ENCODE measurements at places on chromosomes 16 and 17.

GRCh38 chr17:28989028-28989427 lies 16.8 kb downstream of the SEZ6 start:
- no peak overlapping the region for H3K27ac ChIP-seq
- no peak for DNase-seq
- no peak overlapping the region for H3K4me3 ChIP-seq
- H3K36me3 ChIP-seq, result no peaks in the 10 kb centered on the region

DNA sequence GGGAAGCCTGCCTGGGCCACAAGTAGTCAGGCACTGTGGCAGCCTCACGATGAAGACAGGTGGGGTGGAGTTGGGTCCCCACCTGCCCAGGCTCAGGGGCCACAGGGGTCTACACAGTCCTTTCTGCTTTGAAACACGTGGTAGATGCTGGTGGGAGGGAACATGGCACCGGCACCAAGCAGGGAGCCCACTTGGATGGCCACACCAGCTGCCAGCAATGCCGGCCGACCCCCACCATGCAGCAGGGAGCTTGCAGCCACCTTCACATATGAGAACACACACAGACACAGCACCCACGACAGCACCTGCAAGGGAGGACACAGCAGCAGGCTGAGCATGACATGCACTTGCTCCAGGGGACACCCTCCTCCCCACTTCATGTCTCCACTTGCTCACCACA lies 2.4 kb downstream of the SLC52A1 start:
- no peaks in the 10 kb centered on the region for H3K36me3 ChIP-seq
- H3K27ac ChIP-seq, result no peak overlapping the region
- H3K4me3 ChIP-seq, result no peak overlapping the region
- DNase-seq, result no peak
- H3K27me3 ChIP-seq, result peaks cover 12% of the 10 kb centered on the region

GRCh38 chr17:8832711-8833352 lies 33.7 kb upstream of the MFSD6L start:
- no peak overlapping the region for H3K27ac ChIP-seq
- peaks cover 3% of the 10 kb centered on the region for H3K27me3 ChIP-seq
- no peaks in the 10 kb centered on the region for H3K36me3 ChIP-seq
- DNase-seq, result no peak
- no peak overlapping the region for H3K4me3 ChIP-seq
- H3K4me1 ChIP-seq, result no peaks in the 10 kb centered on the region

DNA sequence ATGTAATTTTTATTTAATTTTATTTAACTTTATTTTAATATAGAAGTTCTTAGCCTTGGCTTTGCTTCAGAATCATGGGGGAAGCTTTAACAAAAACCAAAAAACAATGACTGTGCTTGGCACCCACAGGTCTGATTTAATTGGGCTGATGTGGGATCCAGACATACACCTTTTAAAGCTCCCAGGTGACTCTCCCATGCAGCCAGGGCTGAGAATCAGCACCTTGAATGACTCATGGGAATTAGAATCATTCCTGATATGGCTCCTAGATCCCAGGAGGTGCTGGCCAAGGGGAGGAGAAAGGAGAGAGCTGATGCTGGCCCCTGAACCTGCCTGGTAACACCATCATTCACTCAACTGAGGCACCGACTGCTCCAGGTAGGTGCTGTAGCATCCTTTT lies 240.7 kb downstream of the PARN start:
- H3K4me3 ChIP-seq, result no peak overlapping the region
- no peak overlapping the region for H3K27ac ChIP-seq
- H3K27me3 ChIP-seq, result no peaks in the 10 kb centered on the region
- DNase-seq, result no peak
- no peaks in the 10 kb centered on the region for H3K4me1 ChIP-seq
- no peaks in the 10 kb centered on the region for H3K36me3 ChIP-seq

GRCh38 chr17:41523787-41524186 lies 4.3 kb downstream of the KRT19 start:
- no peak for DNase-seq
- H3K27ac ChIP-seq, result peak overlapping the region; percentile 26
- no peaks in the 10 kb centered on the region for H3K27me3 ChIP-seq
- peaks cover 18% of the 10 kb centered on the region for H3K4me1 ChIP-seq
- H3K4me3 ChIP-seq, result no peak overlapping the region

- no peak overlapping the region for H3K4me3 ChIP-seq
- no peaks in the 10 kb centered on the region for H3K36me3 ChIP-seq
- H3K27me3 ChIP-seq, result no peaks in the 10 kb centered on the region
Measured at GRCh38 chr16:49061137-49061714, 220.4 kb downstream of the CBLN1 start.

- H3K27me3 ChIP-seq, result no peaks in the 10 kb centered on the region
- H3K4me3 ChIP-seq, result no peak overlapping the region
- H3K36me3 ChIP-seq, result no peaks in the 10 kb centered on the region
- H3K27ac ChIP-seq, result no peak overlapping the region
- H3K4me1 ChIP-seq, result peaks cover 5% of the 10 kb centered on the region
Measured at GRCh38 chr17:35046740-35047283, 16.7 kb downstream of the RFFL start.

DNA sequence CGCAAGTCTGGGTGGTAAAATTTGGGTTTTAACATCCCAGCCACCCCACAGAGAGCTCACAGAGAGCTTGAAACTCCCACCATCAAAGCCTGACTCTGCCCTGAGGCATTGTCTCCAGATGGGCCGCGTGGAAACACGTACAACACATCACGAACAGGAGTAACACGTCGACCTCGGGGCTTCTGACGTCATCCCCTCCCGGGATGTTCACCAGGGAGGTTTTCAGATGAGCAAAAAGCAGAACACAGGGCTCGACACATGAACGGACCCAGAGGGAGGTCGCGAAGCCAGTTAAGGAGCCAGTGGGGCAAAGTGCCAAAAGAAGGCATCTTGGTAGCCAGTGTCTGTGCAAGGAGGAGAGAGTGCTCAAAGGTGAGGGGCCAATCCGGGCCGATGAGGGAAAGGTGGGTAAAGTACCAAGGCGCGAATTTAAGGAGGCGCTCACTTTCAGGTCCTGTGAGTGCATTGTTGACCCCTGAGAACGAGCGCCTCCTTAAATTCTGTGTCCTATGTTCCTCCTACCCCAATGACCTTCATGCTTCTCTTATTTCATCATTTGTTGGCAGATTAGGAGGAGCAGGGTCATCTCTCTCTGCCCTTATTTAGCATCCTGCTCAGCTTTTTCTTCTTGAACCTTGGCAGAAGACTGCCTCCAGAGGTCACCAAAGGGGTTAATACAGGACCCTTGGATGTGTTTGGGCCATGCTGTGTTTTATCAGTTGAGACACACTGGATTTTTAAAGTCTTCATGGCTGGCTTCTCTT lies 5.6 kb downstream of the RCVRN start:
- DNase-seq, result no peak
- H3K4me1 ChIP-seq, result no peaks in the 10 kb centered on the region
- no peak overlapping the region for H3K4me3 ChIP-seq
- no peaks in the 10 kb centered on the region for H3K36me3 ChIP-seq

- H3K4me3 ChIP-seq, result no peak overlapping the region
- no peak overlapping the region for H3K27ac ChIP-seq
- no peaks in the 10 kb centered on the region for H3K36me3 ChIP-seq
- no peak for DNase-seq
Measured at GRCh38 chr16:87003414-87003755, 313.8 kb downstream of the C16orf95 start.

- no peak overlapping the region for H3K27ac ChIP-seq
- no peaks in the 10 kb centered on the region for H3K36me3 ChIP-seq
- no peaks in the 10 kb centered on the region for H3K27me3 ChIP-seq
- no peak overlapping the region for H3K4me3 ChIP-seq
- no peaks in the 10 kb centered on the region for H3K4me1 ChIP-seq
Measured at GRCh38 chr17:66916946-66917345, 47.6 kb upstream of the CACNG4 start.

GRCh38 chr17:22484826-22485225 lies 792.5 kb downstream of the KCNJ18 start:
- H3K4me1 ChIP-seq, result no peaks in the 10 kb centered on the region
- H3K4me3 ChIP-seq, result no peak overlapping the region
- no peaks in the 10 kb centered on the region for H3K27me3 ChIP-seq
- no peaks in the 10 kb centered on the region for H3K36me3 ChIP-seq
- no peak for DNase-seq

GRCh38 chr16:23306199-23307100 lies 4.3 kb downstream of the SCNN1B start:
- H3K36me3 ChIP-seq, result no peaks in the 10 kb centered on the region
- DNase-seq, result no peak
- H3K4me3 ChIP-seq, result no peak overlapping the region
- H3K27ac ChIP-seq, result no peak overlapping the region
- H3K27me3 ChIP-seq, result no peaks in the 10 kb centered on the region

GRCh38 chr16:72921106-72921505 lies 126.8 kb downstream of the ZFHX3 start:
- H3K4me3 ChIP-seq, result no peak overlapping the region
- DNase-seq, result no peak
- H3K27ac ChIP-seq, result no peak overlapping the region
- H3K4me1 ChIP-seq, result peaks cover 10% of the 10 kb centered on the region
- H3K27me3 ChIP-seq, result no peaks in the 10 kb centered on the region

- peaks cover 38% of the 10 kb centered on the region for H3K36me3 ChIP-seq
- peaks cover 20% of the 10 kb centered on the region for H3K4me1 ChIP-seq
- H3K4me3 ChIP-seq, result no peak overlapping the region
- no peaks in the 10 kb centered on the region for H3K27me3 ChIP-seq
- H3K27ac ChIP-seq, result no peak overlapping the region
Measured at GRCh38 chr16:30079480-30079879, 3.7 kb downstream of the PPP4C start.

DNA sequence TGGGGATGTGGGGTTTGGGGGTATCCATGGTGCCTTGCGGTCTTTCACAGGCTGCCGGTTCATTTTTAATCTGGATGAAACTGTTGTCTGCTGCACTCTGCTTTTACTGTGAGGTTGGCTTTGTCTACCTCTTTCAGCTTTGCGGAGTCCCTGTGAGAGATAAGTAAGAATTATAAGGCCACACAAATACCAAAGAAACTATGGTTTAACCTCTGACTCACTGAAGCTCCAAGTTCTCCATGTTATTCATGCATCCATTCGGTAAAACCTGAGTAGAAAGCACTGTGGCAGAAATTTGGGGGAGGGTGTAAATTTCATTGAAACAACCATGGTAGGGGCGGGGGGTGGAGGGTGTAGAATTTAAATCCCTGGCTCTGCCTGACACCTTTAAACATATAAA lies 30.5 kb downstream of the KIAA0753 start:
- no peak overlapping the region for H3K27ac ChIP-seq
- no peaks in the 10 kb centered on the region for H3K4me1 ChIP-seq
- no peaks in the 10 kb centered on the region for H3K27me3 ChIP-seq
- DNase-seq, result no peak

GRCh38 chr16:84524346-84524920 lies 20.0 kb upstream of the MEAK7 start:
- H3K4me1 ChIP-seq, result peaks cover 14% of the 10 kb centered on the region
- DNase-seq, result no peak
- no peak overlapping the region for H3K27ac ChIP-seq
- no peaks in the 10 kb centered on the region for H3K27me3 ChIP-seq
- H3K4me3 ChIP-seq, result no peak overlapping the region

DNA sequence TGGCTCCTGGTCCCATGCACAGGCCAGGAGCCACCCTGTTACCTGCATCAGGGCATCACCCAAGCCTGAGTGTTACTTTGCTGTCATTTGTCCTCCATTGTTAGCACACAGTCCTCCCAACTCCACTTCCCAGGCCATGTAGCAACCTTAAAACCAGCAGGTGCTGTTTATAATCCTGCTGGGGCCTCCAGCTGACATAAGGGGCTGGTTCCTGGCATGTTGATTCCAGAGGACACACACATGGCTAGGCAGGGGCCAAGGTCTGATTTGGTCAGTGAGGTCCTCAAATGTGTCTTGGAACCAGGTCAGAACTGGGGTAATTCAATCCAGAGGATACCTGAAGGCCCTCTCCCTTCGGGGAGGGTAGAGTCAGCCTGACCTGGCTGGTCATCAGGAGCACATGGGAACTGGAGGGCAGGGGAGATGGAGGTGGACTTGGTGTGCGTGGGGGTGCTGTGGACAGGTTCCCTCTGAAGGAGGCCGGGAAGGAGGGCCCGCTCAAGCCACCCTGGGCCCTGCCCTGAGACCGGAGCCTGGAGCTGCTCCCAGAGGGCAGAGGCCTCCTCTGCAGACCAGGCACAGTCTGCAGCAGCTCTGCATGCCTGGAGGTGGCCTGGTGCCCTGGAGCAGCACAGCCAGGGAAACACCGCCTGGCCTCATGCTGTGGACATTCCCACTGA lies 6.6 kb downstream of the ADORA2B start:
- H3K36me3 ChIP-seq, result no peaks in the 10 kb centered on the region
- no peaks in the 10 kb centered on the region for H3K4me1 ChIP-seq
- H3K27ac ChIP-seq, result no peak overlapping the region

- no peak overlapping the region for H3K27ac ChIP-seq
- H3K27me3 ChIP-seq, result peaks cover 12% of the 10 kb centered on the region
- H3K4me3 ChIP-seq, result no peak overlapping the region
- H3K36me3 ChIP-seq, result no peaks in the 10 kb centered on the region
- DNase-seq, result no peak
Measured at GRCh38 chr17:37064206-37064605, 115.5 kb downstream of the AATF start.

DNA sequence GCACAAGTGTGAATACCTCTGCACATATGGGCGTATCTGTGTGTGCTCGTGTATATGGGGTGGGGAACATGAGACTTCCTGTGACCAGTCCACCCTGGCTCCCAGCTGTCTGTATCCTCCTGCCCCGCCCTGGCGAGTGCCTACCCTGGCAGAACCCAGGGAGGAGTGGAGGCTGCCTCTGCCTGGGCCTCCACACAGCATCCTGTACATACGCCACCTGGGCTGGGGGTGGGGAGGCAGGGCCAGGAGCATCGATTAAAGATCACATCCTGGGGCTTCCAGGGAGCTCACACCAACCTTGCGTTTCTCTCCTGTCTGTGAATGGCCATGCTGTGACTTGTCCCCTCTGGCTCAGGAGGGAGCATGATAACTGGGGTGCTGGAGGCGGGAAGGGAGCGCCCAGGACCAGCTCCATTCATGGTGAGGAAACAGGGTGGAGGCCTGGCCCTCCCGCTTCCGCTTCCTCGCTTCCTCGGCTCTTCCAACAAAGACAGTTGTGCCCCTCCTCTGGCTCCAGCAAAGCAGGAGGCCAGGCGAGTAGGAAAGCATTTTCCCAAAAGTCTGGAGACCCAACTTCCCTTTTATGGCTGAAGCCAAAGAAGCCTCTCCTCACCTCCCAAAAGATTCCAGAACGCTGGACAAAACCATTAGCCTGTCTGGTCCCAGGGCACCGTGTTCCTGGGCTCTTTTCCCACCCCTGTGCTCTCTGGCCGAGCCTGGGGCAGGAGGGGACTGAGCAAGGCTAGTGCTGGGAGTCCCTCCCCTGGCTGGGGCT lies 22.9 kb downstream of the ADAM11 start:
- no peaks in the 10 kb centered on the region for H3K27me3 ChIP-seq
- peaks cover 3% of the 10 kb centered on the region for H3K4me1 ChIP-seq
- peak; percentile 30 for DNase-seq
- H3K4me3 ChIP-seq, result no peak overlapping the region
- peak overlapping the region; percentile 83 for H3K27ac ChIP-seq
